ENCODE measurements at places on chromosomes 16 and 17.

GRCh38 chr16:83306961-83307593, 500.7 kb upstream of the HSBP1 start:
- no peak for DNase-seq

- no peak for DNase-seq
Measured at GRCh38 chr17:58264407-58265103, 16.2 kb downstream of the MPO start.

GRCh38 chr17:60645918-60646523, 31.6 kb upstream of the BCAS3 start:
- DNase-seq, result no peak

DNA sequence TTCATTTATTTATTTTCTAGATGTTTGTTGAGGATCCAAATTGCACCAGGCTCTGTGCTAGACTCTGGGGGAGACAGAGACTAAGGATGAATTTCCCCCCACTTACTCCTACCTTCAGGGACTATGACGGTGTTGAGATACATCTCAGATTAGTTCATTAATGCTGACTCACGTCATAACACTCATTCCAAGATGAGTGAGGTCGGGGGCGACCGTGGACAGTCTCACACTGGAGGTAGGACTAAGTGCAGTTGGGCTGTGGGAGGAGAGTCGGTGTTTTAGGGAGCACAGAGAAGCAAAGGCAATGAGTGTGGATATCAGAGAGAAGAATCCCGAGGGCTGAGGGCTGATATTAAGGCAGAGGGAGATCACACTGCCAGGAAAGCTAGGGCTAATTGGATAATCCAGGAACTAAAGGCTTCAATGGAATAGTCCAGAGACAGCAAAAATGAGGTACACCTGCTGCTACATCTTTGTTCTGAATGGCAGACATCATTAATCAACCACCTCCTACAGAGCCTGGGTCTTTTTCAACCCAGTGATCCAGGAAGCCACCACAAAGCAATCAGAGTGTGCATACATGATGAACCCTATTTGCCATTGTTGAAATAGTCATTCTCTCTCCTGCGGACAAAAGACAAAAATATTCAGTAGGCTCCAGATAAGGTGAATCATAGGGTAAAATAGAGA, 38.6 kb upstream of the CACNG4 start:
- no peak for DNase-seq

GRCh38 chr16:59168461-59169114, 434.5 kb upstream of the GOT2 start:
- DNase-seq, result no peak

DNA sequence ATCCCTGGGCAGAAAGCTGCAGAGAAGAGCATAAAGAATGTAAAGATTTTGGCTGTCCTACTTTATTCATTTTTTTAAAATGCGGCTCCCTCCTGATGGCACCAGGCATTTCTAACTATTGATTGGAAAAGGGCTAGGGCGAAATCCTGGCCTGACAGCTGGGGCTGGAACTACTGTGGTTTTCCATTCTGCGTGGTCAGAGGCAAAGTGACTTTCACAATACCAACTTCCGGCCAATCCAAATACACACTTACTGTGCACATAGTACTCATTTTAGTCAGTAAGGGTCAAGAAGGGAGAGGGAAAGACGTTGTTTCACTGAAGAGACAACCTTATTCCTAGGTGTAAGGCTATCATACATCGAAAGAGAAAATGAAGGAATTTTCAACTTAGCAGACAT, 113.8 kb upstream of the PMFBP1 start:
- no peak for DNase-seq

- no peak for DNase-seq
Measured at GRCh38 chr17:66306446-66306845, 4.0 kb downstream of the PRKCA start.

GRCh38 chr17:57975044-57975443, 13.0 kb downstream of the VEZF1 start:
- DNase-seq, result no peak

DNA sequence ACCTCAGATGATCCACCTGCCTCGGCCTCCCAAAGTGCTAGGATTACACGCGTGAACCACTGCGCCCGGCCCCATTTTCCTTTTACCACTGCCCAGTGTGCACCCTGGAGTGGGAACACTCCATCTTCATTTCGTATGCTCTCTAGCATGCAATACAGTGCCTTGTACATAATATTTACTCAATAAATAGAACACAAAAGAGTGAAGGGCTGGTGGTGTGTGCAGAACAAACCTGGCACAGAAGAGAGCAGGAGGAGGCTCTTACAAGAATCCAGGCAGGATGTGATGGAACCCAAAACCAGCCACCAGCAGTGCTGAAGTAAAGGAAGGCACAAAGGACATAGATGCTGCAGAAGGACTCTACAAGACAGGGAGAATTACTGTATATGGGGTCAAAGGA, 7.3 kb downstream of the KRT37 start:
- no peak for DNase-seq

- no peak for DNase-seq
Measured at GRCh38 chr16:87436225-87437172, 44.4 kb downstream of the MAP1LC3B start.

GRCh38 chr16:8229011-8229520, 361.2 kb downstream of the TMEM114 start:
- DNase-seq, result no peak

- no peak for DNase-seq
Measured at GRCh38 chr16:89094252-89094879, 714 bp downstream of the ACSF3 start.
